ENCODE measurements at places on chromosomes 2 and 18. TPM values are rescaled to one million over a fixed set of nuclear protein-coding genes. Genes with fewer than 3 reads are reported as not detected.

DNA sequence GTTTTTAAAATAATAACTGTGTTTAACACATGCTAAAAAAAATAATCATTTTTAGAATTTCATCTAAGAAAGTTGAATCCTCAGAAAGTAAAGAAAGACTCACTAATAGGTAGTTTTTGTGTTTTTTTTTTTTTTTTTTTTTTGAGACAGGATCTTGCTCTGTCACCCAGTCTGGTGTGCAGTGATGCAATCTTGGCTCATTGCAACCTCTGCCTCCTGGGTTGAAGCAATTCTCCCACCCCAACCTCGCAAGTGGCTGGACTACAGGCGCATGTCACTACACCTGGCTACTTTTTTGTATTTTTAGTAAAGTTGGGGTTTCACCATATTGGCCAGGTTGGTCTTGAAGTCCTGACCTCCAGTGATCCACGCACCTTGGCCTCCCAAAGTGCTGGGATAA, 7.1 kb downstream of the CKAP2L start:
- no peaks in the 10 kb centered on the region for H3K27me3 ChIP-seq
- H3K4me1 ChIP-seq = 0 out of 2 replicates have a peak, but pooled peaks cover 2% of the 10 kb centered on the region
- H3K36me3 ChIP-seq = peaks cover 73% of the 10 kb centered on the region
- no peak overlapping the region for H3K27ac ChIP-seq
- DNase-seq = no peak

GRCh38 chr18:11544060-11544633, 65.2 kb upstream of the SLC35G4 start:
- DNase-seq = no peak
- no peak overlapping the region for H3K4me3 ChIP-seq
- no peak overlapping the region for H3K27ac ChIP-seq
- peaks cover 20% of the 10 kb centered on the region for H3K36me3 ChIP-seq
- H3K27me3 ChIP-seq = peaks cover 3% of the 10 kb centered on the region

DNA sequence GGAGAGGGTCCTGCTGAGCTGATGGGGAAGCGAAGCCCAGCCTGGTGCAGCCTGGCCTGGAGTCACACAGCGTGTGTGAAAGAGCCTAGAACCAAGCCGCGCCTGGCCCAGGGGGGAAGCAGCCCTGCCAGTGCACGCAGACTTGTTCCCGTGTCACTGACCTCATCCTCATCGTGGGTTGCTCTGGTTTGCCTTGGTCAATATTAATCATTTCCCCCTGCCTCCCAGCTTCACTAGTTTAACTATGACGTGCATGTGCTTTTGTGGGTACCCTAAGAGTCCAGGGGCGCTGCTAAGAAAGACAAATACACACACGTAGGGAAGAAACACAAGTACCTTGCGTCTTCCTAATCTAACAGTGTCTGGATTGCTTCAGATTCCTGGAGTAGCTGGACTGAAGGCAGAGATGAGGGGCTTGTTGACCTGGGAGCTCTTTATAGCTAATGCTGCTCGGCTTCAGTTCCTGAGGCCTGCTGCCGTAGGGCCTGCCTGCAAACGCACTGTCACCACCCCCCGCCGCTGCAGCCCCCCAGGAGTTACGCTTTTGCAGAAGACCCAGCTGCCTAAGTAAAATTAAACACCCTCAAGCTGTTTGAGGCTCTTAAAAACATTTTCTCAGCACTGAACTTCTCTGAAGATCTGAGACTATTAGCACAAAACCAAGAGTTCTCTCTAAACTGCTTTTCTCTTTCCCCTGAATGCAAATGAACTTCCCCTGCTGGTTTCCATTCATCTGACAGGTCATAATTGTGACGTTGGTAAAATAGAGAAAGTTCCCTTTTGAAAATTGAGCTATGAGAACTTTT, 159.2 kb downstream of the FAM210A start:
- DNase-seq = no peak
- H3K4me3 ChIP-seq = no peak overlapping the region
- no peaks in the 10 kb centered on the region for H3K27me3 ChIP-seq

- H3K27me3 ChIP-seq = no peaks in the 10 kb centered on the region
- H3K4me3 ChIP-seq = no peak overlapping the region
- no peak overlapping the region for H3K27ac ChIP-seq
- no peaks in the 10 kb centered on the region for H3K36me3 ChIP-seq
- DNase-seq = no peak
These were observed 265.5 kb downstream of the RPRM start for GRCh38 chr2:153213022-153213421.

- no peaks in the 10 kb centered on the region for H3K36me3 ChIP-seq
- H3K27ac ChIP-seq = no peak overlapping the region
- no peaks in the 10 kb centered on the region for H3K27me3 ChIP-seq
- DNase-seq = peak; percentile 5
These were observed 60.9 kb upstream of the HPCAL1 start for GRCh38 chr2:10241641-10242430.

DNA sequence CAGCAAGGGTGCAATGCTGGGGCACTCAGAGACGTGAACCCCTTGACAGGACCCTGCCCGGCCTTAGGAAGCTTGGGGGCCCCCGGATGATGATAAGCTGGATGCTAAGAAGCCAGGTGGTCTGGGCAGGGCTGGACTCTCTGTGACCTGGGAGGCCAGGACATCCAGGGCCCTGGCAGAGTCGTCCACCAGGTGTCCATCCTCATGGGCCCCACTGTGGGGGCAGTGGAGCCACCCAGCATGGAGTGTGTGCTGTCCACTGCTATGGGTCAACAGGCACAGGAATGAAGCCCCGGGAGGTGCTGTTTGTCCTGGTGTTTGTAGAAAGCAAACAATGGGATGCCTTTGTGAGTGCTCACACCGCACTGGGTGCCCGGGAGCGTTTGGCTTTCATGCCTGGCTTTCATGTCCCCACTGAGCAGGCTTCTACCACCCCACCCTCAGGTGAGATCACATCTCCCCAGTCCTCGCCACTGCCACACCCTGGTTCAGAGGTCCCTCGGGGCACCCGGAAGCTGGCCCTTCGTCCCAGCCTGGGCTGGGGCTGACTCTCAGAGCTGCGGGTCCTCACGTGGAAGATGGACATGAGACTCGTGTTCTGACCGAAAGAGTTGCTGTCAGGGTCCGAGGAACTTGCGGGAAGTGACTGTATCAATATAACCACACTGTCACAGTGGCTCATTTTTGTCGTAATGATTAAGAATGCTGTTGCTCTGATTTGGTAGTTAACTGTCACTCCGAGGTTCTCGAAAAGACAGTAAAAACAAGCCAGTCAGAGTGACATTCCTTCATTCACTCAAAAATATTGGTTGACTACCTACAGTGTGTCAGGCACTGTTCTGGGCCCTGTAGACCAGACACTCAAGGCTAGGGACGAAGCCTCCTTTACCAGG, 53.3 kb downstream of the INHBB start:
- H3K4me1 ChIP-seq = peaks cover 7% of the 10 kb centered on the region
- peaks cover 10% of the 10 kb centered on the region for H3K27me3 ChIP-seq
- H3K4me3 ChIP-seq = no peak overlapping the region
- H3K27ac ChIP-seq = no peak overlapping the region
- DNase-seq = no peak

CCDC93 gene
- total RNA-seq = 16.4 TPM

- no peak for DNase-seq
- no peak overlapping the region for H3K4me3 ChIP-seq
- H3K27me3 ChIP-seq = no peaks in the 10 kb centered on the region
- H3K4me1 ChIP-seq = peaks cover 33% of the 10 kb centered on the region
- no peaks in the 10 kb centered on the region for H3K36me3 ChIP-seq
These were observed 11.3 kb upstream of the DES start for GRCh38 chr2:219406861-219407230.

ANKRD30BL gene
- total RNA-seq = 0.39 TPM

DNA sequence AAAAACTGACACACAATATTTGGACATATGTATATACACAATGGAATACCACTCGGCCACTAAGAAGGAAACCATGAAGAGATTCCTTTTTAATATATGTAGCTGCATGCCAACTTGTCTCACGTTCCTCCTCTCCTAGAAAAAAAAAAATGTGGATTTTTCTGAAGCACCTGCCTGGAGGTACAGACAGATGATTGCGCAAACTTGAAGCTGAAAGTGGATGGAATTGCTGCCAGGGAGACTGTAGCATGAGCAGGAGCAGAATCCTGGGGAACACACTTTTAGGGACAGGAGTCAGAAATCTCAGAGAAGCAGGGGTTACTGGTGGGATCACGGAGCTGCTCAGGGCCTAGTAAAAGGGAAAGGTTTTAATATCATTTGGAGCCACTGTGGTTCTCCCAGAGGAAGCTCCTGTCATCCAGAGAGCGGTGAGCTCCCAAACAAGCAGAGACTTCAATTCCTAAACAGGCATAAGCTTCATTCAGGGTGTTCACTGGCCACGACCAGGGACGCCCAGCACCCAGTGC, 640 bp upstream of the SPR start:
- DNase-seq = no peak
- H3K4me1 ChIP-seq = peaks cover 18% of the 10 kb centered on the region
- no peaks in the 10 kb centered on the region for H3K36me3 ChIP-seq
- H3K27ac ChIP-seq = no peak overlapping the region

LRRC30 gene
- not detected for total RNA-seq

ZC3H8 gene
- 7.0 TPM for total RNA-seq

- no peak for DNase-seq
- peaks cover 23% of the 10 kb centered on the region for H3K27me3 ChIP-seq
- no peaks in the 10 kb centered on the region for H3K36me3 ChIP-seq
- H3K4me3 ChIP-seq = no peak overlapping the region
These were observed 7.1 kb upstream of the GRHL1 start for GRCh38 chr2:9944330-9944758.

- H3K4me1 ChIP-seq = peaks cover 55% of the 10 kb centered on the region
- no peak overlapping the region for H3K27ac ChIP-seq
- H3K27me3 ChIP-seq = no peaks in the 10 kb centered on the region
- no peak for DNase-seq
- H3K4me3 ChIP-seq = no peak overlapping the region
These were observed 74.5 kb downstream of the NEDD4L start for GRCh38 chr18:58118536-58118935.

- H3K27me3 ChIP-seq = no peaks in the 10 kb centered on the region
- H3K4me1 ChIP-seq = peaks cover 26% of the 10 kb centered on the region
- peaks cover 15% of the 10 kb centered on the region for H3K36me3 ChIP-seq
- peak overlapping the region; percentile 75 for H3K27ac ChIP-seq
- DNase-seq = no peak
These were observed 6.3 kb upstream of the ADGRF3 start for GRCh38 chr2:26352892-26353291.

DNA sequence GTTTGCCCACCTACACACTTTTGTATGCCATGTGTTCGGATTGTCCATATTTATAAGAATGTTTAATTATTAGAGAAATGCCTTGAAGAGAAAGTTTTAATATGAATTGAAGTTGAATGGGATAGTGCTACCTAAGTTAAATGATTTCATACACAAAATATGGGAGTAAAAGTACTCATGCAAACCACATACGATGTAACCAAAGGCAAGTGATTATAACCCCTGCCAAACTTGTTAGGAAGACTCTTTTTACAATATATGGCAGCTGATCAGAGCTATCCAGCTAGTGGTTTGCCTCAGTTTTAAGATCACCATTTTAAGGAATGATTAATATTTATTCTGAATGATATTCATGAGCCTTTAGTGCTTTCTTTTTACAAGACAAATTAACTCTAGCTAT, 106.7 kb downstream of the MYO1B start:
- no peak overlapping the region for H3K4me3 ChIP-seq
- peaks cover 48% of the 10 kb centered on the region for H3K36me3 ChIP-seq
- no peak for DNase-seq
- H3K27me3 ChIP-seq = no peaks in the 10 kb centered on the region

- peaks cover 22% of the 10 kb centered on the region for H3K4me1 ChIP-seq
- no peaks in the 10 kb centered on the region for H3K36me3 ChIP-seq
- DNase-seq = no peak
- no peaks in the 10 kb centered on the region for H3K27me3 ChIP-seq
- H3K4me3 ChIP-seq = no peak overlapping the region
These were observed 519.5 kb upstream of the CHAC2 start for GRCh38 chr2:53247956-53248735.

GRCh38 chr2:119059287-119059686, 99.3 kb downstream of the C1QL2 start:
- no peak overlapping the region for H3K27ac ChIP-seq
- H3K4me1 ChIP-seq = no peaks in the 10 kb centered on the region
- DNase-seq = no peak

PTPRN gene
- total RNA-seq = 5.7 TPM

GRCh38 chr18:61765097-61765496, 127.7 kb downstream of the RNF152 start:
- no peak for DNase-seq
- H3K4me3 ChIP-seq = no peak overlapping the region
- H3K36me3 ChIP-seq = no peaks in the 10 kb centered on the region

WDR7 gene
- 11.7 TPM for total RNA-seq

DNA sequence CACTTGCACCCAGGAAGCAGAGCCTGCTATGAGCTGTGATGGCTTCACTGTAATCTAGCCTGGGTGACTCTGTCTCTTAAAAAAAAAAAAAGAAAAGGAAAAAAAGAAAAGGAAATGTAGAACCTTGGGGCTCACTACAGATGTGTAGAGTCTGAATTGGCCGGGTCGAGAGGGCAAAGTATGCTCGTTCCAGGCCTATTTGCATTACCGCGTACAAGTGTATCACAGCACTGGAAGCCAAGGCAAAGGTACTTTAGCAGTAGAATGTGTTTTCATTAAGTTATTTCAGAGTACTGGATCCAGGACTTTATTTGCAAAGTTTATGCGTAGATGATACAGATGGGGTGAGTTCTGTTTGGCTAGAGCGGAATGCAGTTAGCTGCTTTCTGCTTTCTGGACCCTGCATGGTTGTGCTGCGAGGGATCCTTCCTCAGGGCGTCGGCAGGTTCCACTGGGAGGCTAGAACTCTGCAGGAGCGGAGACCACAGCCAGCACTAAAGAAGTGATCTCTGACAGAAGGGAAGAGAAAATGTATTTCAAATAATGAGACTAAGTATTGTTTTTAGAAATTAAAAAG, 51.8 kb downstream of the LDLRAD4 start:
- peaks cover 25% of the 10 kb centered on the region for H3K4me1 ChIP-seq
- H3K4me3 ChIP-seq = no peak overlapping the region
- no peaks in the 10 kb centered on the region for H3K27me3 ChIP-seq
- H3K36me3 ChIP-seq = no peaks in the 10 kb centered on the region

DNA sequence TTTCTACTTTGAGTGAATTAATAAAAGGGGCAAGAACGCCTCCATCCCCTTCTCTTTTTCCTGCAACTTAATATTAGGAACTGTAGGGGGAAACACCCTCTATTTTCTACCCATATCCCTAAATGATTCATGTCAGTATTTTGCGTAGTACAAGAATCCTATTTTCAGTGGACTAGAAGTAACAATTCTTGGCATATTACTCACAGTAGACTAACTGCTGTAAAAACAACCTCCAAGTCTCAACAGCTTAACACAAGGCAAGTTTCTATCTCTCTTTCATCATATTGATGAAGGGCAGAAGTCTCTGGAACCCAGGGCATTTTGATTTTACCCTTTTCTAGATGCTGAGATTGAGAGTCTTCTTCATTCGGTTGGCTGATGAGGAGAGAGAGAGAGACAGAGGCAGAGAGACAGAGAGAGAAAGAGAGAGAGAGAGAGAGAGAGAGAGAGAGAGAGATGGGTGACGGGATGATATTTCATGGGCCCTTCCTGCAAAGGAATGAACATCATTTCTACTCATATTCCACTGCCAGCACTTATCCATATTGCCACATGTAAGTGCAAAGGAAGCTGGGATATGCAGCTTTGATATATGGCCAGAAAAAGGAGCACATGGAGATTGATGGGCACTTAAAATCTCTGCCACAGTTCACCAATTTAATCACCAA, 481.6 kb downstream of the LPIN1 start:
- no peak for DNase-seq
- H3K4me3 ChIP-seq = no peak overlapping the region
- peaks cover 2% of the 10 kb centered on the region for H3K27me3 ChIP-seq
- peaks cover 29% of the 10 kb centered on the region for H3K36me3 ChIP-seq
- no peak overlapping the region for H3K27ac ChIP-seq

Data from WTC11 (cell line).